Caco-2 (cell line): ENCODE measurements at places on chromosomes 2 and 18.

DNA sequence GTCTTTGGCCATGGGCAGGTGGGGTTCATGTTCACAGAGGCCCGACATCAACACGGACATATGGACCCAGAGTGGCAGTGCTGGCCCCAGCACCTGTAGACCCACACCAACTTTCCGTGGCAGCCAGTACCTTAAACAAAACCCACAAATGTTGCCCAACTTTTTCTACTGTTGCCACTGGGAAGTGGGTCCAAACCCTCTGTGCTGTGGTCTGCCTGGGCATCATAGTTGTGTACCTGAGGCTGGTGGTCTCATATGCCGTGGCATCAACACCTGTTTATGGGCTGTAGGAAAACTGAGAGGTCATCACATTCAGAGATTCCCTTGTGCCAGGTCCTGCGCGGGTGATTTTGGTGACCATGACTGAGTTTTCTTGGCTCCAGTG lies 79.9 kb downstream of the SH3RF3 start:
- H3K4me1 ChIP-seq = peaks cover 8% of the 10 kb centered on the region
- no peaks in the 10 kb centered on the region for H3K36me3 ChIP-seq
- DNase-seq = no peak
- H3K4me3 ChIP-seq = no peak overlapping the region

- H3K27ac ChIP-seq = no peak overlapping the region
- peaks cover 10% of the 10 kb centered on the region for H3K4me1 ChIP-seq
- H3K36me3 ChIP-seq = no peaks in the 10 kb centered on the region
- H3K27me3 ChIP-seq = no peaks in the 10 kb centered on the region
Observed at GRCh38 chr2:25103287-25103871, 61.5 kb downstream of the EFR3B start.

- no peaks in the 10 kb centered on the region for H3K4me1 ChIP-seq
- no peak overlapping the region for H3K27ac ChIP-seq
- no peaks in the 10 kb centered on the region for H3K27me3 ChIP-seq
- no peak overlapping the region for H3K4me3 ChIP-seq
- no peaks in the 10 kb centered on the region for H3K36me3 ChIP-seq
Observed at GRCh38 chr18:30889519-30890301, 152.8 kb downstream of the DSC3 start.

- DNase-seq = no peak
- H3K27ac ChIP-seq = no peak overlapping the region
- no peaks in the 10 kb centered on the region for H3K4me1 ChIP-seq
- H3K27me3 ChIP-seq = no peaks in the 10 kb centered on the region
Observed at GRCh38 chr2:210546424-210547208, 9.8 kb upstream of the CPS1 start.

GRCh38 chr18:58723810-58724602 lies 52.7 kb downstream of the MALT1 start:
- no peak overlapping the region for H3K27ac ChIP-seq
- no peaks in the 10 kb centered on the region for H3K4me1 ChIP-seq
- H3K36me3 ChIP-seq = no peaks in the 10 kb centered on the region
- H3K4me3 ChIP-seq = no peak overlapping the region

DNA sequence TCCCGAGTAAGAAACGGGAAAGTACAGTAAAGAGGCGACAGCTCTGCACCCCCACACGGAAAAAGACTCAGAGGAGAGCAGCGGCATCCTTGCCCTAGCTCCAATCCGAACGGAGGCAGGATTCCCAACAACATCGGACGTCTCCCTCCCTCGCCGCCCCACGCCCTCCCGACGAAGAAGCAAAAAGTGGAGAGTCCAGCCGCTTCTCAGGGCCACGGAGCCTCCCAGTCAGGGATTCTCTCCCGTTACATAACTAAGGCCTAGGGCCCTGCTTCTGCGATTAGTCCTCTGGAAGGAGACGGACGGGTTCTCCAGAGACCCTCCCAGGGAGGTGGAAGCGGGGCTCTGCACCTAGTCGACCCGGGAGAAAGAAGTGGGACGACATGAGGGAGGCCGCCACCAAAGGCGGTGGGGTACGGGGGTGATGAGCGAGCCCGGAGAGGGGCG lies 587 bp downstream of the SUMO1 start:
- H3K36me3 ChIP-seq = no peaks in the 10 kb centered on the region
- peak; percentile 46 for DNase-seq
- peak overlapping the region; percentile 54 for H3K4me3 ChIP-seq
- peak overlapping the region; percentile 93 for H3K27ac ChIP-seq
- H3K4me1 ChIP-seq = peaks cover 8% of the 10 kb centered on the region
- H3K27me3 ChIP-seq = no peaks in the 10 kb centered on the region

DNA sequence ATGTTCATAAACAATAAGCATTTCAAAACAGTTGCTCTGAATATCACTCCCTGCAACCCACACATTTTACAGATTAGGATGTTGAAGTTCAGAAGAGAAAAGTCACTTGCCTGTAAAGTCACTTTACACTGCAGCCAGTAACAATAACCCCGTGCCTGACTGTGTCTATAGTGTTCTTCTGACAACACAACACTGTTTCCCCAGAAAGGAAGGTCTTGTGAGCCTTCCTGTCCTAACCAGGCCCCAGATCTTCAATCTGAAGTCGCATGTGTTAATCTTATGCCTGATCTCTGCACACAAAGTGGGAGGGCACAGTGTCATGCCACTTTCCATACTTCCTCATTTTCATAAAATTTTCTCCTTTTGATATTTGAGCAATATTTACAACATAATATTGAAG lies 120.2 kb downstream of the FEZ2 start:
- H3K4me1 ChIP-seq = peaks cover 63% of the 10 kb centered on the region
- no peak for DNase-seq

DNA sequence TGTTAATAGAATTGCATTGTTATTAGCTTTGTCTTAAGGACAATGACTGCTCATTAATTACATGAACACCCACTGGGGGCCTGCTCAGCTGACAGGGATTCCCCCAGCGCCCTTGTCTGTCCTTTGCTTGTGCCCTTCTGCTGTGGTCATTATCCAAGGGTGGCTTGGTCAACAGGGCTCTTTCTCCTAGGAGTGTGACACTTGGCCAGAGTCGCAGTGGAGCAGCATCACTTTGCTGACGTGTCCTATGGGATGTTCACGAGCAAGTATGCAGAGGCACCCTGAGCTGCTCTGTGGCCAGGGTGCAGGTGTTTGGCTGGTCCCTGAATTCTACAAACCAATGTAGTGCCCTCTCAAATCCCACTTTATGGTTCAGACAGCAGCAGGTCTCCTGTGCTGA lies 46.0 kb downstream of the PTGR3 start:
- no peak for DNase-seq
- no peak overlapping the region for H3K27ac ChIP-seq
- H3K27me3 ChIP-seq = no peaks in the 10 kb centered on the region
- no peaks in the 10 kb centered on the region for H3K4me1 ChIP-seq
- H3K4me3 ChIP-seq = no peak overlapping the region

DNA sequence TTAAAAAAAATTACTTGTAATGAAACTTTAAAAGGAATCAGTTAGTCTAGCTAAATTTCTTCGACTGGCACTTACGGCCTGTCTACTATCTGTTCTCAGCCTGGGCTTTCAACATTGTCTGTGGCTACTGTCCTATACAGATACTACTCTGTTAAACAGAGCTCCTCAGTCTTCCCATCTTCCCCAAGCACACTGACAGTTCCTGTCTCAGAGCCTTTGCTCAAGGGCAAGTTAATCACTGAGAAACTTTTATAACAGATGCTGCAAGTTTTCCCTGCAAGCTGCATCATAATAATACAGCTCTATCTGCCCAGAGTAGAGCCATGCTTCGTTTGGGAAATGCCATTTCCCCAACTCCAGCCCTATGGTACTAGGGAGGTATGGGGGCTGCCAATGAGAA lies 11.3 kb upstream of the YPEL5 start:
- no peak for DNase-seq
- no peak overlapping the region for H3K4me3 ChIP-seq
- H3K27ac ChIP-seq = no peak overlapping the region

DNA sequence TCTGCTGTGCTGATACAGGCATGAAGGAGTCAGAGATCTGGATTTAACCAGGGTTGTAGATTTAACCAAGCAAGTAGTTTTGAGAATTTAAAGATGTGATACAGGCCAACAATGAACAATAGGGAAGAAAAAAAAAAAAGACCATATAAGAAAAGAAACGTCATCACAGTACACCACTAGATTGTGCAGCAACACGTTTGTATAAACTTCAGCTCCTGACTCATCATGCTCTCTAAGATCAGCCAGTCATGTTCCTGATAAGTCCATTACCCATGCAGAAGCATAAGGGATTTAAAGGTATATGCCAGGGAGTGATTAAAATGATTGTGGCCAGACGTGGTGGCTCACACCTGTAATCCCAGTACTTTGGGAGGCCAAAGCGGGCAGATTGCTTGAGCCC lies 22.3 kb upstream of the ERICH2 start:
- no peaks in the 10 kb centered on the region for H3K36me3 ChIP-seq
- no peaks in the 10 kb centered on the region for H3K27me3 ChIP-seq
- H3K27ac ChIP-seq = no peak overlapping the region
- peaks cover 16% of the 10 kb centered on the region for H3K4me1 ChIP-seq
- H3K4me3 ChIP-seq = no peak overlapping the region

GRCh38 chr2:216877085-216877484 lies 17.2 kb upstream of the TNP1 start:
- H3K4me1 ChIP-seq = peaks cover under 1% of the 10 kb centered on the region
- no peak for DNase-seq
- H3K27ac ChIP-seq = no peak overlapping the region

DNA sequence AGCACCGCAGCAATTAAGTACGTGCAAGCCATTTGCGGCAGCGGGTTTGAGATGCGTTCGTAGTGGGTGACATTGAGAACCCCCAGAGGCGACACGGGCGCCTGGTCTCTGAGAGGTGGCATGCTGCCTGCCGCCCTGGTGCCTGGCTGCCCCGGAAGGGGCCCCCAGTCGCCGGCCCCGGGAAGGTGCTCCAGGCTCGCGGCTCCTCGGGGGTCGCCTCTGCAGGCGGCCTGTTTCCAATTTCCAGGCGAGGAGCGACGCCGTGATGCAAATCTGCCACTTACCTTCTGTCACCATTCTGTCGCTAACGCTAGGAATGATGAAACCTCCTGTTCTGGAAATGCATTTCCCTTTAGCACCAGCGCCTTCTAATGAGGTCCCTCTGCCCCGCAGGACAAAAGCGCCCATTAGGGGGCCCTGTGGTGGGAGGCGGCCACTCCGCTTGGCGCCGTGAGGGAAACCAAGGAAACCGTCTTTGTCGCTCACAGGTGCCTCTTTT lies 13.0 kb downstream of the KIF5C start:
- H3K27me3 ChIP-seq = no peaks in the 10 kb centered on the region
- H3K4me3 ChIP-seq = no peak overlapping the region
- DNase-seq = no peak

DNA sequence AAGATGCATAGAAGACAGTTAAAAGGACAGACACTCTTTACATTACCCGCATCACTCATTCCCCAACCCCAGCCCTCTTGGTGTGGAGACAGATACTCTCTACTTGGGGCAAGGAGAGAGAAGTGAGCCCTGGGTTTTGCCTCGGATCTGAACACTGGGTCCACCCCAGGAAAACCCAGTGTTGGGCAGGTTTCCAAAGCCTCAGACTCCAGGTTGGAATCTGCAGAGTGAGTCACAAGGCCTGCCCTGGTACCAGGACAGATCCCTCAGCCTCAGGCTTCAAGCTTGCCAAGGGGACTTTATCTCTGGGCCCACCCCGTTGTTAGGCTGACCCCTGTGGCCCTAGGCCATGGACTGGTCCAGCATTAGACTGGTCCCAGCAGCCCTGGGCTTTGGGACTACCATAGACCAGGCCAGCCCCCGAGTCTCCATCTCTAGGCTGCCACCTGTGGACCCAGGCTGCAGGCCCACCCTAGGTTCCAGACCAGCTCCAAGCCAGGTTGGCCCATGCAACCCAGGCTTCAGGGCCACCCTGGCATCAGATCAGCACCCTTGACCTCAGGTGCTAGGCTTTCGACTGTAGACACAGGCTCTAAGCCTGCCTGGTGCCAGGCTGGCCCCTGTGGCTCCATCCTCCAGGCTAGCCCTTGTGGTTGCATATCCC lies 112.8 kb downstream of the GULP1 start:
- H3K4me1 ChIP-seq = no peaks in the 10 kb centered on the region
- H3K27ac ChIP-seq = no peak overlapping the region
- DNase-seq = no peak
- no peaks in the 10 kb centered on the region for H3K27me3 ChIP-seq
- H3K36me3 ChIP-seq = no peaks in the 10 kb centered on the region

DNA sequence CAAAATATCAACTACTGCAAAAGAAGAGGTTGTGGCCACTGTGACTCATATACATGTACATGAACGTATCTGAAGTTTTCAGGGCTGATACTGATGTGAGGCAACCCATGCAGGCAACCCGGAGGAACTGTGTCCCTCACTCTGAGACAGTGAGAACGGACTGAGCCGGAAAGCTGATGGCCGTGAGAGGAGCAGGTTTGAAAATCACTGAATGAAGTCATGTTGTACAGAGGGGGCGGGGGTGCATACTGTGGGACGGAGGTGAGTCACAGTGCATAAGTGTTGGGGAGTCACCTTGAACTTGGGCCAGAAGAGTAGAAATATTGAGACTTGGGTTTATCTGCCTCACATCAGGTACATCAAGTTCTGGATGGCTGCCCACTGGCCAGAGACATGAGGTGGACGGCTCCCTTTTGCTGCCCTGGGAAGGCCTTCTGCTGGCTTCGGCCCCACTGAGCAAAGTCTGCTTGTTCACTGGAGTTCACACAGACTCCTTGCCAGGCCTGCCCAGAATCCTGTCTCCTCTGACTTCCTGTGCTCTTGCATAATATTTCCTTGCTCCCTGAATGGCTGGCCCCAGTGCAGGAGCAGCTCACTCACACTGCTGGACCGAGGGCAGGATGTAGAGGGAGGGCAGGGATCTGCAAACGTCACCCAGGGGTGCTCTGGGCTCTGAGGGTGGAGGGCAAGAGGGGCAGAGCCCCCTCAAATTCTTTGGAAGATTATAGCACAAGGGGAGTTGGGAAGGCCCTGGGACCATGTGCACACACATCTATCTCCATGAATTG lies 18.1 kb downstream of the EPAS1 start:
- no peaks in the 10 kb centered on the region for H3K27me3 ChIP-seq
- no peak overlapping the region for H3K27ac ChIP-seq
- peaks cover 10% of the 10 kb centered on the region for H3K4me1 ChIP-seq

- no peaks in the 10 kb centered on the region for H3K4me1 ChIP-seq
- no peak for DNase-seq
- no peaks in the 10 kb centered on the region for H3K36me3 ChIP-seq
Observed at GRCh38 chr2:54073796-54074195, 41.6 kb upstream of the ACYP2 start.

DNA sequence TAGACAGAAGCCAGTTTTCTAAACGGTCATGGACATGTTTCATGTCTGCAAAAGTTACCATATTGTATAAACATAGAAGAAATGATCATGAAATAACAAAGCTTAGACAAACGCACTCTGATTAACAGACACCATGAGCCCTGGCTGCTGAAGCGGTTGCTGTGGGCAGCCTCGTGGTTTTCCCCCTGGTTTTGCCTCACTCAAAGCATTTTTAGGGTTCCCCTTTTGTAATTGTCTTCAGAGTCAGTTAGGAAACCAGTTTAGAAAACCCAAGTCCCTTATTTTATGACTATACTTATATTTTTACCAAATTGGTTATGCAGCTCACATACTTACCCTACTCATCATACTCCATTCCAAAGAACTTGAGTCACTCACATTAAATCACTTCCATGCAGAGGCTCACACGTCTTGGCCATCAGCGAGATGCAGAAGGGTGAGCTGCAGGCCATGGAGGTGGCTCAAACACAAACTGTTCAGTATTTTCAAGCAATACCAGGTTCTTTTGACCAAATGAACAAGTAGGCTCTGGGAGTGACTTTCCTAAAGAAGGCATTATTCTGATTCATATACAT lies 105.6 kb upstream of the SALL3 start:
- H3K27ac ChIP-seq = no peak overlapping the region
- no peaks in the 10 kb centered on the region for H3K4me1 ChIP-seq
- no peaks in the 10 kb centered on the region for H3K36me3 ChIP-seq
